ENCODE measurements at places on chromosomes 16 and 17.
A peak's percentile ranks its signal among the peaks of the same experiment; 100 is the strongest.

DNA sequence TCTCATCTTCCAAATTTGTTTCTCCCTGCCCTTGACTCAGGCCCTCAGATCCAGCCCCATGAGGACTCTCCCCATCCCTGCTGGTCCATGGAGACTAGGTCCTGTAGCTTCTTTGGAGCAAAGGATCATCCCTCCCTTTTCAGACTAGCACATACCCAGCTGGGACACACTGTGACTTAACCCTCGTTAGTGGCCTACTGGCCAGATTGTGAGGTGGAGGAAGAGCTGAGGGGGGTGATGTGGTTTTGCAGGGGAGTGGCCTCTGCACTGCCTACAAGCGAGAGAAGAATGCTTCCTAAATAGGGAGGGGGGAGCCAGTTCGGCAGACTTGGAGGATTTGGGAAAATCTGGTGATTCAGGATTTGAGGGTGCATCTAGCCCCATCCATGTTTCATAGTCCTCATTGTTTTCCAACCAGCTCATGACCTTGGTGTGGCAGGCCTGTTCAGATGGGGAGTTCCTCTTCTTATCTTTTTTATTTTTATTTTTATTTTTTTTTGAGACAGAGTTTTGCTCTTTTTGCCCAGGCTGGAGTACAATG, 47.8 kb upstream of the SLC47A1 start:
- no peak for DNase-seq

GRCh38 chr16:76532188-76532973, 255.2 kb downstream of the CNTNAP4 start:
- DNase-seq: no peak

GRCh38 chr16:89043636-89044417, 49.8 kb upstream of the ACSF3 start:
- no peak for DNase-seq

- DNase-seq: no peak
These were observed 2.9 kb downstream of the SMPD3 start for GRCh38 chr16:68445458-68445857.

DNA sequence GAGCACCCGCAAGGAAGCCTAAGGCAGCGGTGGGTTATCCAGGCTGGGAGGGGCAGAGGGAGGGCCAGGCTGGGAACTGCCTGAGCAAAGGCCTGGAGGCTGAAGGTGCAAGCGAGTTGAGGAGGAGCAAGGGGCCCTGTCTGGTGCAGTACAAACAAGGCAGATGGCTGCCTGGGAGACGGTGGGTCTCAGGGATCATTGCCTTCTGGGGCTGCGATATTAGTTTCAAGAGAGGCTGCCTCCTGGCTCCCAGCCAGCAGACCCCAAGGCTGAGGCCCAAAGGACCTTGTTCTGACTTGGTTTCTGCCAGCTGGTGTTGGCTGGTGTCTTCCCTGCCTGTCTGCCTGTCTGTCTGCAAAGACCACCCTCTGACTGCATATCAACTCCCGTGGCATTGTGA, 154.0 kb downstream of the IRF8 start:
- no peak for DNase-seq

DNA sequence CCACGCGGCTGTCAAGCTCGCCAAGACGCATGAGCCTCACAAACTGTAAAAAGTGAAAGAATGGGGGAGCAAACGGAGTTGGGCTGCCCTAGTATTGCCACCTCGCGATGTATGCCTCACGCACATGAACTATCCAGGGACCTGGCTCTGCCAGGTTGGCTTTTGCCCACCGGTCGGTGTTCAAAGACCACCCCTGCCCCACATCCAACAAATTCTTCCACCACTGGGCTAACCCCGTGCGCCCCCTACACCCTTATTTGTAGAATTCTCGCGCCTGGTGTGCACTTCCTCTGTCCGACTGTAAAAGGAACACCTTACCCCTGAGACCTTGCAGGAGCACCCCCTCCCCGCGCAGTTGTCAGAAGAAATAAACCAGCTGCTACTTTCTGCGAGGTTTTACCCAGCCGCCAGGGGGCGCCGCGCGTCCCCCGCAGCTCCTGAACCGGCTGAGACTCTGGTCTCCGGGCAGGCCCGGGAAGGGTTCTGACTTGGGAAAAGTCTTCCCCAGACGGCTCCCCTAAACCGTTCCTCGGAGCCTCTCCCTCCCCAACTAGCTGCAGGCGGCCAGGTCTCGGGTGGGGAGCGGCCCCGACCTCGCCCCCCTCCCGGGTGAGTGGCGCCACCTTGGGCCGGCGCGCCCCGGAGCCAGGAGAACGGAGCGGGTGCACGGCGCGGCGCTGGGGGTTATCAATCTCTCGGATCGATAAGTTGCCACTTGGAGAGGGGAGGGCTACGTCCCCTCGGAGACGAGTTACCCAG, 1.7 kb upstream of the ZNF423 start:
- DNase-seq: no peak

DNA sequence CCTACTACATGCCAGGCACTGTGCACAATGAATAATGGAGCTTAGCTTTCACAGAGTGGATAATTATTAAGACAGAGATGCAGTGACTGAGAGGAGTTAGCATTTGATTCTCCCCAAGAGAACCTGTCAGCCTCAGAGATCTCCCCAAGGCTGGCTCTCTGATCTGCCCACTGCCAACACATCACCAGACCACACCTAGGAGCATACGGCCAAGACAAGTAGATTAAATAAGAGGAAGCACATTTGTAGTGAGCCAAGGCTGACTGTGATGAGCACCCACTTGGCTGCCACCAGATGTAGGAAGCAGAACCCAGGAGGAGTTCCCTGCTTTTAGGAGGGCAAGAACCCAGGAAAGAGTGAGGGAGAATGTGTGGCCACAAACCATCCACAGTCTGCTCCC, 130.1 kb downstream of the SPACA3 start:
- no peak for DNase-seq

- DNase-seq: no peak
These were observed 146.4 kb downstream of the DNAH9 start for GRCh38 chr17:11744696-11745095.

- peak; percentile 91 for DNase-seq
These were observed 138.4 kb upstream of the DNAH9 start for GRCh38 chr17:11459861-11460331.

DNA sequence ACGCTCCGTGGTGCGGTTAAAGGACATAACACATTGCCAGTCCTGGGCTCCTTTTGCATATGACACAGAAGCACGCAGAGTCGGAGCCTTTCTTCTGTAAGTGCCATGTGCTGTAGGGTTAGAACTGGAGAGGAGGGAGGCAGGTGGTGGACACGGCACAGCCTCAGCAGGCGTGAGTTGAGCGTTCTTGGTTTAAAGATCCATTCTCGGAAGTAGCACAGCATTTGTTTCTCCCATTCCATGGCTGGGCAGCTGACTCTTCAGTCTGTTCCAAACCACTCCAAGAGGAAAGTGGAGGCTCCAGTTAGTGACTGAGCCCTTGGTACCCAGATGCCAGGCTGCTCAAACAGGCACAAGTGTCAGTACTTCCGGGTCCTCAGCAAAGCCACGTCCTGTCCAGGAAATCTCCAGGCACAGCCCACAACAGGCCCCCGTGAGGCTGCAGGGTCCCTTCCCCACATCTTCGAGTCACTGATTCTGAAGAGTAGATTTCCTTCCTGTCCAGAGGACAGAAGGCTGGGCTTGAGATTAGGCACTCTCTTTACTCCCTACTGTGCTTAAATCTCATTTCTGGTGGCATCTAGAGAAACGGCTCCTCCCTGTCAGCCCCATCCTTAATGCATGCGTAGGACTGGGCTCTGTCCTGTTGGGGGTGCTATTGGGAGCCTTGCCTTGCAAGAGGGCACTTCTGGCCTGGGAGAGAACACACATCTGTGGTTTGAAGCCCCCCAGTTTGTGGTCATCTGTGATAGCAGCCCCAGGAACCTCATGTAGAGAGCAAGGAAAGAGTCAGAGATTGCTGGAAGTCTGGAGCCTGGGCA, 39.6 kb upstream of the NAT9 start:
- no peak for DNase-seq

GRCh38 chr16:1049113-1049975, 23.2 kb upstream of the SSTR5 start:
- DNase-seq: no peak

DNA sequence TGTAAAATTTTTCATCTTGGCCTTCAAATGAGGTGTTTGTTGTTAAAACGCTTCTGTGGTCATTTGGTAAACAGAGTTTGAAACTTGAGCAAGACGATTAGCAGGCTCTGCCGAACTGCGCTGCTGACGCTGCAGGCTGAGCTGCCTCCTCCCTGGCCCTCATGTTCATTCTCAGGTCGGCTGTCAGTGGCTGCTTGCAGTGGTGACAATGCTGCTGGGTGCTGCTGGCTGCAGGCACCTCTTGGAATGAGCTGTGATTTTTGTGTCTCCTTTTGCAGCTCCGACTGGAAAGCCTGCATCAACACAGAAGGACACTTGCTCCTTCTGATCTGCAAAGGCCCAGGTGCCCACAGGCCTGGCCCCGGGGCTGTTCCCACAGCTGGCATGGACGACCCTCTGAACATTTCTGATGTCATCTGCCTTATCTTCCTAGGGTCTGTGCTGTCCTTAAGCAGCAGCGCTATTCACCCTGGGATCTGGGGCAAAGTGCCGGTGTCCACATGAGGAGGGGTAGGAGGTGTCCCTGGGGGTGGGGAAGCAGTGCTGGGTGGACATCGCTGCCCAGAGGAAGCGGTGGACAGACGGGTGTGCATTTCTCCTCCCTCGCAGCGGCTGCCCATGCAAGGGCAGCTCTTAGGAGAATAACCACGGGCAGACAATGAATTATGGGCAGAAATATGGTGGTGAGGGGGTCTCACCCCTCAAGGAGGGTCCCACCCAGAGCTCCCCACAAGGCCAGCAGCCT, 23.1 kb upstream of the OSGIN1 start:
- no peak for DNase-seq

DNA sequence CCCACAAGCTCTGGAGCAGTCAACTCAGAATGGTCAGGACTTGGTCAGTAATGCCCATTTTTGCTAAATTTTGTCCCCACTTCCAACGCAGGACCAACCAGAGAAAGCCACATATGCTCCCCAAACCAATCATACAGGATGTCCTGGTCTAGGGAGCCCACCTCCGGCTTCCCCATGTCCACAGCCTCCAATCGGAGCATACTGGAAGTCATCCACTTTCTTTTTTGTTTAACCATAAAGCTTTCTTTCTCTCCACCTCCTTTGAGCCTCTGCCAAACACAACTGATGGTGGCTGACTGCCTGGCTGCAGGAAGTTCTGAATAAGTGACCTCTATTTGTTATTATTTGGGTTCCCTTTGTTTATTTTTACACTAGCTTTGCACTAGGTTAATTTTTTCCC, 549.1 kb downstream of the WWOX start:
- DNase-seq: no peak

GRCh38 chr16:81454044-81454443, 9.4 kb downstream of the CMIP start:
- DNase-seq: no peak

DNA sequence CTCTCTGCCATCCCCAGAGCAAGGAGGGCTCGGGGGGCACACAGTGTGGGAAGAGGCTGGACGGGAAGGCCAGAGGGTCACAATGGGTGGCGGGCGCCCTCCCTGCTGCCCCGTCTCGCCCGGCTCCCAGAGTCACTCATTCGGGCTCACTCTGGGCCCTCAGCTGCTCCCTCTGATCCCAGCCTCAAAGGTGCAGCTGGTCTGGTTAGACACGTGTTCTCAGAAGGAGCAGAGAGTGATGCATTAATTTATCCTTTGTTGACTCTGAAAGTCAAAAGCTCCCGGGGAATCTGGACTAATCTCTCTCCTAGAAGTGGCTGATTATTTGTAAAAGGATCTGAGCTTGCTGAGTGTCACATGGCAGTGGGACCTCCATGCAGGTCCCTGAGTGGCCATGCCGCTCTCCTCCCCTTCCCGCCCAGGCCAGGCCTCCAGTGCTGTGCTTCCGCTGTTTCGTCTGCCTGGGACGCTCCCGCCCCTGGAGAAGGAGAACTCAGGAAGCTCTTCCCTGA, 87.5 kb downstream of the SEC14L1 start:
- no peak for DNase-seq

DNA sequence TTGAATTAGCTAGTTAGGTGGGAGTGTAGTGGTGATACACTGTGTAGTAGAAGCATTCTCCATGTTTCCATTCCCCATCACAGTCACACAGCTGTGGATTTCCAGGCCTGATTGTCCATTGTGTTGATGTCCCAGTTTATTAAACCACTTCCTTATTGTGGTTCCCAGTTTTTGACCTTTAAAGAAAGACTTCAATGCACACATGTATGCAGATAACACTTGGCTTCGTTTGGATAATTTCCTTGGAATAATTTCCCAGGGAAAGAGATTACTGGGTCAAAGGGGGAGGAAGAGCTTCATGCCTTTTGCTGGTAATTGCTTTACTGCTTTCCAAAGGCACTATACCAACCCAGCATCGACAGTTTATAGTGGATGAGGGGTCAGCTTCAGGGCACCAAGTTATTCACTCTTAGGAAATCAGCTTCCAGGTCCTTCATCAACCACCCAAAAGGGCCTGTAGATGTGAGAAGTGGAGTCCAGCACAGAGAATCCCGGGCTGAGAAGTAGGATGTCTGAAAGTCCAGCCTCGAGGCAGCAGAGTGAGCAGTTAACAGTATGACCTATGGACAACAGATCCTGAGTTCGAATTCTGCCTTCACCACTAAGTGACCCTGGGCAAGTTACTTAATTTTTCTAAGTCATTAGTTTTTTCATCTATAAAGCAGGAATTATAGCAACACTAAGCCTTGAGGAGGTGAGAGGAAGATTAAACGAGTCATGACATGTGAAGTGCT, 31.3 kb upstream of the TNS4 start:
- no peak for DNase-seq

- DNase-seq: no peak
These were observed 87.8 kb upstream of the GOT2 start for GRCh38 chr16:58821886-58822285.

DNA sequence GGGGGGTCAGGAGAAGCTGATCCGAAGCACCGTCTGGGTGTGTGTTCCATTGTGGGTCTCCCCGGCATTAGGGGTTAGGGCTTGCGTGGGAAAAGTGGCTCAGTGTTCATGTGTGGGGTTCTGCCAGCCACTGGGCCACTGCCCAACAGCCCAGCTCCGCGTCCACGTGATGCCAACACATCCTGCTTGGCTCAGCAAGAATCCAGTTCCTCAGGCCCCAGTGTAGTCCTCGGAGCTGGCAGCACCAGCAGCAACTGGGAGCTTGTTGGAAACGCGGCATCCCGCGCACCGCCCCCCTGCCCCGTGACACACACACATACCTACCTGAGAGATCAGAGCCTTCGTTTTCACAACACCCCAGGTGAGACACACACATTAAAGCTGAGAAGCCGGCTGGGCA, 18.9 kb downstream of the LGALS9 start:
- DNase-seq: no peak
